ENCODE measurements at places on chromosomes 11 and 22.

DNA sequence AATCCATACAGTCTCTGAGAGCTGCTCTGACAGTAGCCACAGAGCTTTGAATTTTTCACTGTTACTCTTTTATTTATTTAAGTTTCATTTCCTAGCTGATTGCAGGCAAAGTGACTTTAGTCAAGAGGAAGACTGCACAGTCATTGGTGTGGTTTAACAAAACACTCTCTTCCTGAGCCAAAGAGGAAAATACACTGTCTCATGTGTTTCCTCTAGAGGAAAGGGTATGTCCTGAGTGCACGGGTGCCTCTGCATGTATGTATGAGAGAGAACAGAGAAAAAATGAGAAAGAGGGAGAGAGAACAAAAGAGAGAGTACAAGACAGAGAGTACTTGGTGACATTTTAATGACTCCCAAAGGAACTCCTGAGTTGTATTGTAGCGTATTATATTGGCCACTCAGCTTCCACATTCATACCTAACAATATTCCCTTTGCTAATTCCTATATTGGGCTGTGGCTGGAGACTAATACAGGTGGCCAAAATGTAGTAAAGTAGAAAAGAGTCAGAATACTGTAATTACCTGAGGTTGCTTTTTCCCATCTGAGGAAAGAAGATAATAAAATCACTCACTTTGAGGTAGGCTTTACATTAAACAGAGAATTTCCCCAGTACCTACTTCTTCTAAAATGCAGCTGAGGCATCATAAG lies at the start of gene OR4D9:
Gene OR4D9, plus strand, starts transcription at position 599 of the 649 bp plus-strand sequence. CDS start 3,374 bp downstream, outside the sequence.
- DNase-seq = peak; percentile 9

DNA sequence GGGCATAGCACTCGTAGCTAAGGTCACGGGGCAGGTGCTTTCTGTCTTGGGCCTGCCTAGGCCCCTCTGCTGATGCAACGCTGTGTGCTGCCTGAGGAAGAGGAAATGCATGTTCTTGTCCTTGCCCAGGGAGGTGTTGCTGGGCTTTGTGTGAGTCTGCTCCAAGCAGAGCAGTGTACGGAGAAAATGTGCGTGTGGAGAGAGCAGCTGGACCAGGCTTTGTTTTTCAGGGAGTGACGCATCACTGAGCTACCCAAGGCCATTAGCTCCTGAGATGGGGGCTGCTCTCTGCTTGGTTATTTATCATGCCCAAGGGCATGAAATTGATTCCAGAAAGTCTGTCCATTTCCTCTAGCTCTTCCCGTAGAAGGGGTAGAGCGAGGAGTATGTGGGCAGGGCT lies 82.9 kb upstream of the THY1 start:
- no peak for DNase-seq

DNA sequence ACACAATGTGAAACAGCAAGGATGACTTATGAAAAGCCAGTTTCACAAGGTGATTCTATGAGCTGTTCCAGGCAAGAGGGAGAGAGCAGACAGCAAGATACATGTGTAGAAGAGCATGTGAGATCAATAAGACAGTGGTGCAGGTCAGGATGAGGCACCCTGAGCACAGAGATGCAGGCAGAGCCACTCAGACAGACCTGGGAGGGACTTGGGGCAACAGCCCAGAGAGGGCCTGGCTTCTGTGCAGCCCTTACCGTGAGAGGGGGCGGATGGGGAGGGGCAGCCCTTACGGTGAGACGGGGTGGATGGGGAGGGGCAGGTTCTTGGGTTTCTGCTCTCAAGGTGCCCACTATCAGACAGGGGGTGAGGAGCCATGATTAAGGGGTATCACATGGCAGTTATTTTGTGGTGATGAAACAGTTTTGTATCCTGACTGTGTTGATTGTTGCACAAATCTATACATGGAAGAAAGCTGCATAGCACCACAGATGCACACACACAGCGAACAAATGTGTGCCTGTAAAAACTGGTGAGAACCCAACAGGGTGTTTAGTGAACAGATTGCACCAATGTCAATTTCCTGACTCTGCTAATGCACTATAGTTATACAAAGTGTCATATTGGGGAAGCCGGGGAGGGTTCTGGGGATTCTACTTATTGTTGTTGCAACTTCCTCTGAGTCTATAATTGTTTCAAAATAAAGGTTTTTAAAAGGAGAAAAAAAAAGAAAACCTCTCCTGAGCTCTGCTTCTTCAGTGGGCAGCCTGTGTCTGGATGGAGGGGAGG lies 5.2 kb upstream of the C22orf42 start:
- no peak for DNase-seq

DNA sequence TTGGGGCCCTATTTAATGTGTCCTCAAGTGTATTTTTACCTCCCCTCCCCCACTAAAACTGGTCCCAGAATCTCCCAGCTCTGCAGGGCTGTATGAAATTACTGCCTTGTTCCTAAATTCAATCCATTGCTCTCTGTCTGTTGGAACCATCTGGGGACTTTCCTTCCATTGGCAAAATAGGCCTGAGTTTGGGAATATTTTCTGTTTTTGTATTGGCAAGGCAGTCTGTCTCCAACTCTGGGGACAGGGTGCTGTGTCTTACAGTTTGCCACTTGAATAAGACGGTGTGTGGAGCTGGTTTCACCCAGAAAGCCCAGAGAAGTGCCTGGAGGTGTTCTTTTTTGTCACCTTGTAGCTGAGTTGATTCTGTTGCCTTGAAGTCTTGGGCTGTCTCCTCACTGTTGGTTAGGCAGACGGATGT lies 1.3 kb downstream of the PACS1 start:
- DNase-seq = peak; percentile 31

DNA sequence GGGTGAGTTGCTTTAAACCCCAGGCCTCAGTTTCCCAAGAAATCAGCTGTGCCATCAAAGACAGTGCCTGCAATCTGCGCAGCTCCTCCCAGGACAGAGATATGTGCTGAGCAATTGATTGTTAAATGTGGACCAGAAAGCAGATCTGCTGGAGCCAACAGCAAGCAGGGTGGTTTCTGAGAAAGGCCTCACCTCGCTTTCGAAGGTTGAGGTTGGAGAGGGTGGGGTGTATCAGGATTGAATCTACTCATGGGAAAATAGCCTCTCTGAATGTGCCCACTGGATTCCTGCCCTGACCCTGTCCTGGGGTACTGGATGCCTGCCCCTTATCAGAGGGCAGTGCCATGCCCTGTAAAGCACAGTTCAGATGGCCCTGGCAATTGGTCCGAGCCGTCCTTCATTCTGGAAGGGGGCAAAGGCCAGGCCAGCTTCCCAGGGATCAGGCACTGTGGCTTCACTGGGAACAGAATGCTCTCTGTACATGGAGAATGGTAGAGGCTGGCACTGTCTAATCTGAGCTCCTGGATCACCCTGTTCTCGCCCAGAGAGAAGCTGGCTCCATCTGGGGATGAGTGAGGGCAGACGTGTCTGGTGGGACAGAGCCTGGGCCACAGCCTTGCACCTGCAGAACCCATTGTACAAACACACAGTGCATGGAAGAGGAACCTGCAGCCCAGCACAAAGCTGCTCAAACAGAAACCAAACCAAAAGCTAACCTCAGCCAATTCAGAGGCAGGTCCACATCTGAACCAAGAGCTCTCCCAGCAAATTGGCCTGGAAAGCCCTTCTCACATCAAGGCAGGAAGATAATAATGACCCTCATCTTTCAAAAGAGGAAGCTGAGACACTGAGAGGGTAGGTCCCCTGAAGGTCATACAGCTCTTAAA lies 15.2 kb downstream of the DHCR7 start:
- DNase-seq = no peak

GRCh38 chr11:134911514-134912180 lies 499.6 kb upstream of the B3GAT1 start:
- DNase-seq = no peak

GRCh38 chr22:33476716-33477115 lies 418.5 kb upstream of the SYN3 start:
- peak; percentile 4 for DNase-seq
